Activated CD4-positive, alpha-beta T cell treated with anti-CD3 and anti-CD28 coated beads, Interleukin-2, amount 10 ng/mL, durations not matched to agents 7 days and 5 days (primary cell): ENCODE measurements at places on chromosomes 7 and 10.

DNA sequence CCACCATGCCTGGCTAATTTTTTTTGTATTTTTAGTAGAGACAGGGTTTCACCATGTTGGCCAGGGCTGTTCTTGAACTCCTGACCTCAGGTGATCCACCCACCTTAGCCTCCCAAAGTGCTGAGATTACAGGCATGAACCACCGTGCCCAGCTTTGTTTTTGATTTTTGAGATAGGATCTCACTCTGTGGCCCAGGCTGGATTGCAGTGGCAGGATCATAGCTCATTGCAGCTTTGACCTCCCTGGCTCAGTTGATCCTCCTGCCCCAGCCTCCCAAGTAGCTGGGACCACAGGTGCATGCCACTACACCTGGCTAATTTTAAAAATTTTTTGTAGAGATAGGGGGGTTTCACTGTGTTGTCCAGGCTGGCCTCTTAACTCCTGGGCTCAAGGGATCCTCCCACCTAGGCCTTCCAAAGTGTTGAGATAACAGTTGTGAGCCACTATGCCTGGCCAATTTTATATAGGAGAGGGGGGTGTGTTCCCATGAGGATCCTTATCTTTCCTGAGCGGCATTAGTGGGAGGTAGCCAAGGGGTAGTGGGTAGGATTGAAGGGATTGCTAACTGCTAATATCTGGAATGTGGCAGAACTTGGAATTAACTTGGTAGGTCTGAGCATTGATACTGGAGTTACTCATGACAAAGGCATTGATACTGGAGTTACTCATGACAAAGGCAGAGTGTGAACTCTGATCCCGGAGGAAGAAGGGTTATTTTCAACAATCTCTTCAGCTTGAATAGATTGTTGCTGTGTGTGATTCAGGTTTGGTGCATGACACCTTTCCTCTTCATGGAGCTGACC is 1.0 kb upstream of the NOLC1 start:
- no peak for DNase-seq

DNA sequence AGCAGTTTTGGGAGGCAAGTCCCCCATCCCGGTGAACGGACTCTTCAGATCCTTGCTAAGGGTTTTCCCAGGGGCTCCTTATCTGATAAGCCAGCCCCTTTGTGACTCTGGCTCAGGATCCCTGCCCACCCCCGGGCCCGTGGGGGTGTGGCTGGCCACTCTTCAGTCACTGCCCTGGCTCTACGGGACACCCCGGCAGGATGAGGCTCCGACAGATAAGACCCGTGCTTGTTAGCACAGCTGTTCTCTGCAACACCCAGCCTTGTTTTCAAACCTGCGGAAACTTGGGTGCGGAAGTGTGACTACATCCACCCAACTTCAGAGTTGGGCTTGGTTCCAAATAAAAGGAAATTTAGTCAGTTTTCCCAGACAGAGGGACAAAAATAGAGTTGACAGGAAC is 66.7 kb upstream of the PODXL start:
- DNase-seq, result no peak

DNA sequence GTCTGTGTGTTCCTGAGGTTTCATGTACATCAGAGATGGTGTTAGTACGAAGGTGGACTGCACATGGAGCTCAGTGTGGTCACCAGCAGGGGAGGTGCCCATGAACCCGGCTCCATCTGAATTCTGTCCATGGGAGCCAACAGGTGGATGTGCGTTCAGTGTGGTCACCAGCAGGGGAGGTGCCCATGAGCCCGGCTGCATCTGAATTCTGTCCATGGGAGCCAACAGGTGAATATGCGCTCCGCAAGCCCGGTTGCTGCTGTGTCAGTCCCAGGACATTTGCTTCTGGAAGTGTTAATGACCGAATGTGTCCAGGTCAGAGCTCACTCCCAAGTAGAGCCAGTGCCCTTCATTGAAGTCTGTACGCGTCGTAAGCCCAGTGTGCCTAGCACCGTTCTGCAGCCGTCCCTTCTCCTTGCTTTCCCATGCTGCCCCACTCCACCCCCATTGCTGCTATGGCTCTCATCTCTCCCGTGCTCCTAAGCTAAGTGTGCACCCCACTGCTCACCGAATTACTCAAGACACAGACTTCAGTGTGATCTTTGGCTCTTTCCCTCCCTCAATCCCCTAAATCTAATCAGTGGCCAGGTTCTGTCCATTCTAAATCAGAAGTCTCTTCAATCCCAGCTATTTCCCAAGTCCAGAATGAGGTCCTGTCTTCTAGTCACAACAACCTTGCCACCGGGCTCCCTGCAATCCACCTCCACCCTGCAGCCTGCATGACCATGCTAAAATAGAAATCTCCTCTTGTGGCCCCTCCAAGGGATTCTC is 352.4 kb downstream of the TCERG1L start:
- DNase-seq, result no peak

GRCh38 chr10:119104654-119105015 is 722 bp downstream of the DENND10 start:
- no peak for DNase-seq

DNA sequence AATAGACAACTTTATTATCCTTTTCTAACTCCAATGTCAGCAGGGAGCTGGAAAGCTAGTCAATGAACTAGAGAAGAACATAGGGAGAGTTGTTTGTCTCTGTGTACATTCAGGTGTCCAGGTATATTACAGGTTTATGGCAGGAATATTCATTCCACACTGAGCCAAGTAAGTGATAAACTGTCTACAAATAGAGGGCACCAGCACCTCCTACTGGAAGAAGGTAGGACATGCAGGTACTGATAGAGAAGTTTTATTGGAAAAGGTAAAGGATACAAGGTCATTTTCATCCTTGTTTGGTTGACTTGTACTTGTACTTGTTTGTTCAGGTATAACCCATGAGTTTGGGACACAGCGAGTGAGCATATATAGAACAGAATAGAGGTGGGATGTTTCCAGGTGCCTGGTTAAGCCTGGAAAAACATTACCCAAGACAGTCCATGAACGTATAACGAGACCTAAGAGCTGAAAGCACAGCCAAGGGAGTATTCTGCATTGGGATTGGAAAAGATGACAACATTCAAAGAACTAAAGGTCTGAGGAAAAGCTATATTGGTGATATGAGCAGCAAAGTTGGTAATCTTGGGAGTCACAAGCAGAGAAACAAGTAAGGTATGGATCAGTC is 61.4 kb upstream of the PPP1R3C start:
- DNase-seq, result peak; percentile 32

DNA sequence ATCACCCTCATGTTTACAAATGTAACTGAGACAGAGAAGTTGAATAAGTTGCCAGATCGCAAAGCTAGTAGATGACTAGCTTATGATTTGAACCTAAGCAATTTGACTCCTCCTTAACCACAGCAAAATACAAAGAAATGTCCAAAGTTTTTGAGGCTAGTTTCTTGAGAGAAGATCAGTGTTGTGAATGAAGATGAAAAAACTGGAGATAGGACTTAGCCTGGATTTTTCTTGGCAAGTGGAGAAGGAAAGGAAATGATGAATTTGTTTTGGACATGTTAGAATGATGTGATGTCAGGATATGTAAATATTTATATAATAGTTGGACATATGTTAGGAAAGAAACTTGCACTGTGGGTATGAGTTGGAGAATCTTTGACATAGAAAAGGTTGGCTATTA is 149.8 kb downstream of the LSMEM1 start:
- DNase-seq, result no peak

- DNase-seq, result peak; percentile 73
Measured at GRCh38 chr7:149662591-149663095, 110.7 kb downstream of the ZNF467 start.
